Activated naive CD8-positive, alpha-beta T cell treated with anti-CD3 and anti-CD28 coated beads for 36 hours (primary cell): ENCODE measurements at places on chromosomes 3 and 15.

- no peak overlapping the region for H3K27ac ChIP-seq
- H3K36me3 ChIP-seq = peaks cover 6% of the 10 kb centered on the region
- no peak overlapping the region for H3K4me3 ChIP-seq
- DNase-seq = no peak
- no peaks in the 10 kb centered on the region for H3K4me1 ChIP-seq
Observed at GRCh38 chr3:52524752-52525679, 8.6 kb downstream of the NT5DC2 start.

- H3K36me3 ChIP-seq = no peaks in the 10 kb centered on the region
- H3K4me3 ChIP-seq = no peak overlapping the region
- H3K27ac ChIP-seq = no peak overlapping the region
- H3K4me1 ChIP-seq = no peaks in the 10 kb centered on the region
- DNase-seq = no peak
Observed at GRCh38 chr3:178845420-178846118, 226.0 kb downstream of the ZMAT3 start.

GRCh38 chr15:67110361-67110781 lies 45.0 kb downstream of the SMAD3 start:
- no peak overlapping the region for H3K27ac ChIP-seq
- peaks cover 40% of the 10 kb centered on the region for H3K36me3 ChIP-seq
- no peaks in the 10 kb centered on the region for H3K27me3 ChIP-seq
- no peak overlapping the region for H3K4me3 ChIP-seq

- H3K4me3 ChIP-seq = no peak overlapping the region
- H3K36me3 ChIP-seq = peaks cover 9% of the 10 kb centered on the region
- H3K27ac ChIP-seq = peak overlapping the region; percentile 21
- H3K4me1 ChIP-seq = peaks cover 41% of the 10 kb centered on the region
- DNase-seq = no peak
- H3K27me3 ChIP-seq = no peaks in the 10 kb centered on the region
Observed at GRCh38 chr3:4720316-4721075, 227.3 kb downstream of the ITPR1 start.

DNA sequence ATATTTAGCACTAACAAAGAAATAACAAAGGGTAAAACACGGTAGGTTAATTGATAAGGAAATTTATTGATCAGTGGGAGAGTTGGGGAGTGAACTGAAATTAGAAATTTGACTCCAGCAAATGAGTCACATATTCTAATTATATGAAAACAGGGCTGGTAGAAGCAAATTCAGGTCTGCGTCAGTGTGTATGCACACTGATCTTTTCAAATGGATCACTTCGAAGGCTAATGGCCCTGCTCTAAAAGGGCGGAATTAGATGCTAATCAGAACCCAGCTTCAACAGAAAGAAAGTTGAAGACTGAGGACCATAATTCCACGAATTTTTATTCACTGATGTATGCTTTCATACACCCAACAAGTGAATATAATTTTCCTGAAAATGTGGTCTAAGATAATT lies 762.4 kb upstream of the DPPA4 start:
- H3K27me3 ChIP-seq = no peaks in the 10 kb centered on the region
- no peak overlapping the region for H3K4me3 ChIP-seq
- H3K4me1 ChIP-seq = no peaks in the 10 kb centered on the region
- H3K27ac ChIP-seq = no peak overlapping the region
- no peaks in the 10 kb centered on the region for H3K36me3 ChIP-seq

DNA sequence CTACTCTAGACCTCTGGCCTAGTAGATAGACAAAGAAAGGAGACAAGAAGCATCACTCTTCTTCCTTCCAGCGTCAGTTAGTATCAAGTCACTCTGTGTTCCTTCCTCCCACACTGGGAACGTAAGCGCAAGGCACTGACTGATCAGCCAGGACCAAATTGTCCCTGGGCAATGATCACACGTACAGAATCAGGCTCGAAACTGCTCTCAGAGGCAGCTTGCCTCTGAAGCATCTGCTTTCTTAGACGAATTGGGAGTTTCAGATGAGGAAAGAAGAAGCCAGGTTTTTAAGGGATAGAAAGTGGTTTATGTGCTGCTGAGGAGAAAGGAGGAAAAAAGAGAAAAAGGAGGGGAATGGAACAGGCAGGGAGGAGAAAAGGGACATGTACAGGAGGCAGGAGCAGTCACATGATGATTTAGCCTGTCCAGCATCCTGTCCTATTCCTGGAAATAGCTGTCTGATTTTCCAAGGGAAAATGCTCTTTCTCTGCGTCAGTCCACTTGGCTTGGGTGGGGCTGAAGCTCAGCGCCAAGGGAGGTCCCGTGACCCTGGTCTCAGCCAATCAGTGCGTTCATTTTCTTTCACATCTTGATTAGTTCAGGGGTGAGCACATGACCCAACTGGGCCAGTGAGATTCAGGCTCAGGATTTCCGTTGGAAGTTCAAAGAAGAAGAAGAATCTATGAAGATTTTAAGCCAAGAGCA lies 102.0 kb upstream of the PRICKLE2 start:
- H3K27me3 ChIP-seq = peaks cover 8% of the 10 kb centered on the region
- no peak for DNase-seq
- no peak overlapping the region for H3K27ac ChIP-seq
- no peaks in the 10 kb centered on the region for H3K36me3 ChIP-seq

DNA sequence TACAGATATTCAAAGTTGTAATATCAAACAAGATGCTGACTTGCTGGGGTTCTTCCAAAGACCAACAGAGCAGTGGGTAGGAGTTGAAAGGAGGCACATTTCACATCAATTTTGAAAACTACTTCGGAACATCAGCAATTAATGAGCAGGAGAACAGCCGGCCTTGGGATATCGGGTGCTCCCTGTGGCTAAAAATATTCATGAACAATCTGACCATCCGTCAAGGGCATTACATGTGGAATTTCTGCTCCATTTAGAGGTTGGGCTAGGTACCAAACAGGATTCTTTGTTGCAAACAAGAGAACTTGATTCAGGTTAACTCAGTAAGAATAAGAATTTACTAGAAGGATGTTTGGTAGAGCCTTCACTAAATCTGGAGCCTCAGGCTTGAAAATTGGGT lies 223.9 kb downstream of the RYR3 start:
- no peak for DNase-seq
- H3K4me1 ChIP-seq = no peaks in the 10 kb centered on the region
- H3K27ac ChIP-seq = no peak overlapping the region
- peaks cover 8% of the 10 kb centered on the region for H3K27me3 ChIP-seq

DNA sequence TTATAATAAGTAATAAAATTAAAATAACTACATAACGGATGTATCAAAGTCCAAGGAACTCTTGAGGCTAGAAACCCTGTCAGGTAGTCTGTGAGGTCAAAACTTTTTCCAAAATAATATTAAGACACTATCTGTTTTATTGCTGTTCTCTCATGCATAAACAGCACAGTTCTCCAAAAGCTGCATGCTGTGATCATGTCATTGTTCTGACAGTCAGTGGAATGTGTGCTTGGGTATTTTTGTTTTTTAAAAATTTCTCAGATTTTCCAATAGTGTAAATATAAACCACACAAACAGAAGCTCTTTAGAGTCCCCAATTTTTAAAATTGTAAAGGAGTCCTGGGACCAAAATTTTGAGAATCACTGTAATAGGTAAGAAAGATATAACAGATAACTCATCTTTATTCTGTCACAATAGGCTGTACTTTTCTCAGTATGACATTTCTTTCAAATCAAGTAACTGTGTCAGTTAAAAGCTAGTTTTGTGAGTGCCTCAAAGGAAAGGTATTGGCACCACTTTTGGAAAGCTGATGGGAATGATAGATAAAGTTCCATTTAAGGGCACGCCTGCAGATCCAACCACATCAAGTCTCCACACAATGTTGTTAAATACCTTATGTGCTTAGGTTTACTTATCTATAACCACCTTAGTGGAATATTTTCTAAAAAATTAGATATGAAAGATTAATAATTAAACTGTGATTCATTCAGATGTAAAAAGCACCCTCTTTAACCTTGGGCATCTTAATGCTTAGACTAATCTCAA lies 49.3 kb downstream of the CEP152 start:
- no peaks in the 10 kb centered on the region for H3K27me3 ChIP-seq
- H3K4me3 ChIP-seq = no peak overlapping the region

- no peak for DNase-seq
- no peaks in the 10 kb centered on the region for H3K36me3 ChIP-seq
- H3K4me3 ChIP-seq = no peak overlapping the region
- H3K27me3 ChIP-seq = peaks cover 32% of the 10 kb centered on the region
Observed at GRCh38 chr3:140292684-140293083, 357.7 kb downstream of the CLSTN2 start.

- peaks cover 36% of the 10 kb centered on the region for H3K27me3 ChIP-seq
- H3K4me3 ChIP-seq = no peak overlapping the region
- no peaks in the 10 kb centered on the region for H3K36me3 ChIP-seq
- no peak overlapping the region for H3K27ac ChIP-seq
Observed at GRCh38 chr15:74826921-74827320, 494 bp downstream of the CPLX3 start.

DNA sequence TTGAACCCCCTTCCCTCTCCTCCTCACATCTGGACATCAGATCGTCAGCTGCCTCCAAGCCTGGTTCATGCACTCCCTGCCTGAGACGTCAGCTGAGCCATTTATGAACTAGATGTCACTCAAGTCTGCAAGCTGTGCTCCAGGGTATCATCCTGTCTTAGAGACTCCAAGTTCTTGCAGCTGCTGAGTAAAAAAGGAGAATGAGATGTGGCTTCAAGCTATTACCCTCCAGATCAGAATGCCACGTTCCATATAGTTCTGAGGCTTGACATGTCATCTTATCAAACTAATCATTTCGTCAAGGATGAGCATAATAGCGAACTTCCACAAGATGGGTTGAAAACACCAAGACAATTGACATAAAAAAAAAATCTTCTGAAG lies 766.3 kb downstream of the TBL1XR1 start:
- H3K36me3 ChIP-seq = no peaks in the 10 kb centered on the region
- no peaks in the 10 kb centered on the region for H3K4me1 ChIP-seq
- DNase-seq = no peak
- no peak overlapping the region for H3K27ac ChIP-seq
- no peaks in the 10 kb centered on the region for H3K27me3 ChIP-seq

- H3K36me3 ChIP-seq = no peaks in the 10 kb centered on the region
- H3K4me1 ChIP-seq = no peaks in the 10 kb centered on the region
- no peak overlapping the region for H3K4me3 ChIP-seq
- no peak for DNase-seq
Observed at GRCh38 chr3:190378240-190378891, 9.6 kb upstream of the CLDN16 start.

- peaks cover 12% of the 10 kb centered on the region for H3K4me1 ChIP-seq
- H3K36me3 ChIP-seq = no peaks in the 10 kb centered on the region
- no peak overlapping the region for H3K27ac ChIP-seq
Observed at GRCh38 chr15:89367485-89368451, 33.1 kb upstream of the POLG start.

DNA sequence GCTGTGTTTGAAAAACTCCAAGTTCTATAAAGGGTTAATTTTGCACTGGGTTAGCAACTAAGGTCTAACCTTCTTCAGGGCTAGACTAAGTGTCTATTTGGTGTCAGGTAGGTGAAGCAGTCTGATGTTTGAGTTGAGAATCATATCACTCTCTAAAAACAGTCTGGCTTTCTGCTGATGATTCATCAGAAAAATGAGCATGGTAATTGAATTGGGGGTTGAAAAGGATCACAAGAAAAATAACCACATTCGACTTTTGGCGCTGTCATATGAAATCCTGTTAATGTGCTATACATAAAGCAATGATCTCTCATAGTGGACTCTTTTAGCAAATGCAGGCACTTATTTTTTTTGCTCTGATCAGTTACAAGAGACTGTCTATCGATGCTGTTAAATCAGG lies 242.2 kb upstream of the AZI2 start:
- H3K27me3 ChIP-seq = peaks cover 3% of the 10 kb centered on the region
- H3K27ac ChIP-seq = no peak overlapping the region
- DNase-seq = no peak
- H3K4me3 ChIP-seq = no peak overlapping the region

DNA sequence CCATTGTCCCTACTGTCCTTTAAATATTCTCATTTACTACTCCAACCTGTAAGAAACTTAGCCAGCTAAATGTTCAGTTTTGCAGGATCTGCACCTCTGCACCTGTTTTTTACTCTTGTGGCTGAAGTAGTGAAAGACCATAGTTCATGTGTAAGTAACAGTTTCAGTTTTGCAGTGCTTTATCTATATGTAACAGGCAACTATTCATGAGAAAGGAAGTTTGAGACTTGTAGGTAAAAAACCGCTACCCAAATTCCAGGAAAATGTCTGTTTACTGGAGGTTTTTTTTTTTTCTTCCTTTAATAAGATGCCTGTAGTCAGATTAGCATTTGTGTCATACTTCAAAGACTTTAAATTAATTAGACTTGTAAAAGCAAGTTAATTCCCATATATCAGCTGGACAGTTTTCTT lies 25.4 kb upstream of the MBNL1 start:
- peak overlapping the region; percentile 92 for H3K27ac ChIP-seq
- H3K4me3 ChIP-seq = peak overlapping the region; percentile 93
- H3K27me3 ChIP-seq = no peaks in the 10 kb centered on the region
- peaks cover 47% of the 10 kb centered on the region for H3K4me1 ChIP-seq
- H3K36me3 ChIP-seq = peaks cover 5% of the 10 kb centered on the region

GRCh38 chr3:127573912-127574311 lies 16.6 kb downstream of the TPRA1 start:
- peaks cover 5% of the 10 kb centered on the region for H3K4me1 ChIP-seq
- DNase-seq = no peak
- no peak overlapping the region for H3K4me3 ChIP-seq

DNA sequence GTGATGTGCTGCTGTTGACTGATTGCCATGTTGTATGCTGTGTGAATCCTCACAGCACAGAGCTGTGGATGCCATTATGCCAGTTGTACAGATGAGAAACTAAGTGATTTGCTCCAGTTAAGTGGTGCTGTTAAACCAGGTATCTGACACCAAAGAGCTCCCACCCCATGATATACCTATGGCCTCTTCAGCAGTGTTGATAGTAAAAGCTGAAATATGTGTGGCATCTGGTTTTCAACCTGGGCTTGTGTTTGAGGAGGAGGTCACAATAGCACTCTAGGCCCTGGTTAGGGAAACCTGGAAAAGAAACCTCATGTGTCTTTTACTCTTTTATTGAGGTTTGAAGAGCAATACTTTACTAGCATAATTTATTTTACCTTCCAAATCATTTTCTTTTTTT lies 21.4 kb downstream of the RAD54L2 start:
- no peak overlapping the region for H3K27ac ChIP-seq
- no peak overlapping the region for H3K4me3 ChIP-seq
- H3K36me3 ChIP-seq = peaks cover 12% of the 10 kb centered on the region
- peaks cover 6% of the 10 kb centered on the region for H3K4me1 ChIP-seq
- H3K27me3 ChIP-seq = no peaks in the 10 kb centered on the region

DNA sequence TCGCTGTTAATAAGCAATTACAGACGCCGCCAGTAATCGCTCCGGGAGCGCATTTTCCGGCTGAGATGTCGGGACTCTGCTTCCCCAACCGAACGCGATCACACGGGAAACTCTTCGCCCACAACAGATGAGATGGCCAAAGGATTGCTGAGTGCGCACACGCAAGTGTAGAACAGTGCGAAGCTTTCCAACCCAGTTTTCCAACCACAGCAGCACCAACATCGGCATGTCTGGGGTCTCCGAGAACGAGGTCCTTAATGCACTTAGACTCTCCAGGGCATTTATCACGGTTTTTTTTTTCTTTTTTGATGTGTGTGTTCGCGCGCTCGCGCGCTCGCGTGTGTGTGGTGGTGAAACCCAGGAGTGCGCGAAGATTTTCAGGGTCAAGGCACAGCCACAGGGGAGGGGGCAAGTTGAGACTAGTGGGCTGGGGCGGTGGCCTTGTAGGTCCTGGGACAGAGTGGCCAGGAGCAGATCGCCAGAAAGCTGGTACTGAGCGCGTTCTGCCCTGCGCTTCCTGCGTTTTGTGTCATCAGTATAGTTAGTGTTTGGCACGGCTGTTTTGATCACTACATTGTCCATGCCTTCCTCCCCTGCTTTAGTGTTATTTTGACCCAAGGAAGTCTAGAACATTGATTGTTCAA lies 1.8 kb upstream of the EOMES start:
- H3K27me3 ChIP-seq = peaks cover 83% of the 10 kb centered on the region
- DNase-seq = no peak
- peak overlapping the region; percentile 81 for H3K4me3 ChIP-seq
- peaks cover 47% of the 10 kb centered on the region for H3K4me1 ChIP-seq
- no peak overlapping the region for H3K27ac ChIP-seq
